Brain pericyte (primary cell): ENCODE measurements at places on chromosomes 6 and 20.

GRCh38 chr6:147983581-147984366 is 358.9 kb upstream of the SASH1 start:
- no peak for DNase-seq

- no peak for DNase-seq
Observed at GRCh38 chr6:23989885-23990533, 136.0 kb upstream of the NRSN1 start.

DNA sequence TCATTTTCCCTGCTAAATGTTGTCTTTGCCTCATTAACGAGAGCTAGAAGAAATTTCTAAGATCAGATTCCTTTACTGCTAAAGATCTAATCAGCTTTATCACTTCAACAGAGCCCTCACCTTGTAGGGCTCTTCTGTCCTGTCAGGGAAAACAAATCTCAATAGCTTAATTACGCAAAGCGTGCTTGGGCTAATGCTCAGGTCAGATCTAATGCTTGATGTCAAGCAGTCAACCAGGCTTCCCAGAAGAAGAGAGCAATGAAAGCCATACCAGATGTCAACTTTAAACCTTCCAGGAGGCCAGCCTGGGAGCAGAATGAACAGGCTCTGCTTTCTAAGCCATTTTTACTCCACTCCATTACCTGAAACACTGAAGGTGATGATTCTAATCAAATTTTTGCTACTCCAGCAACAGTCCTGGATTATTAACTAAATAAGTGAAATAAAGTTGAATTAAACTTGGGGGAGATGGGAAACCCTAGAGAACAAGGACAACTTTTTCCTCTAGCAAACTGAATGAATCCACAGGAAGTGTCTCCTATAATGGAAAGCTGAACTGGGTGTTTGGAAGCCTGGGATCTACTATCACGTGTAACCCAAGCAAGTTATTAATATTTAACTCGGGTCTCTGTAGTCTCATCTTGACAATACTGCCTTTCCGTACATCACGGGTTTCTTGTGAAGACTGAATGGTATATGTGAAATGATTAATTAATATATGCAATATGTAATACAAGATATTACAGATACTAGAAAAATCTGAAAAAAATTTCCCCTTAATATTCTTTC is 273.7 kb downstream of the PTPRK start:
- DNase-seq = no peak

- DNase-seq = no peak
Observed at GRCh38 chr6:79042088-79042798, 35.8 kb downstream of the PHIP start.

DNA sequence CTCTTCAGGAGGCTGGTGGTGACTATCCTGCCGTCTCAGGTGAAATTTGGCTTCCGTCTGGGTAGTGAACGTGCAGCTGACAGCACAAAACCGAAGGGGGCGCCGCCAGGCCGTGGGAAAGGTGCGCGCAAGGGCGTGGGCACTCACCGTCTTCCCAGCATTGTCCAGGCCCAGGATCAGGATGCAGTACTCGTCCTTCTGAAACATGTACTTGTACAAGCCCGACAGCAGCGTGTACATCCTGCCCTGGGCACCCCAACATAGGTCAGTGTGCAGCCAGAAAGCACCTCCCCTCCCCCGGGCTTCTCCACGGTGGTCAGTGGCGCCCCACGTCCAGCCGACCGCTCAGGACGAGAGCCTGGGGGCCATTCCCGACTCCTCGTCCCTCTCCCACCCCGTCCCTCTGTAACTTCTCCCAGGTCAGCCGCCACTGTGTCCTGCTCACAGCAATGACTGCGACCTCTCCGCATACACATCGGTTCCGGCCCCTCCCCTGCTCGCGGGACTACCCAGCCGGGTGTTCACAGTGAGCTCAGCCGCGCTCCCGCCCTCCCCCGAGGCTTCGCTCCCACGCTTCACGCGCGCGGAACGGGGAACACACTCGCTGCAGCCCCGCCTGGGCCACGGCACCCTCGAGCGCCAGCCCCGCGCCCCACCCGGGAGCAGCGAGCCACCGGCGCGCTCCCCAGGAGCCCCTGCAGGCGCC is 771 bp downstream of the ARFRP1 start:
- DNase-seq = no peak

- no peak for DNase-seq
Observed at GRCh38 chr6:110412360-110412759, 3.0 kb downstream of the DDO start.

DNA sequence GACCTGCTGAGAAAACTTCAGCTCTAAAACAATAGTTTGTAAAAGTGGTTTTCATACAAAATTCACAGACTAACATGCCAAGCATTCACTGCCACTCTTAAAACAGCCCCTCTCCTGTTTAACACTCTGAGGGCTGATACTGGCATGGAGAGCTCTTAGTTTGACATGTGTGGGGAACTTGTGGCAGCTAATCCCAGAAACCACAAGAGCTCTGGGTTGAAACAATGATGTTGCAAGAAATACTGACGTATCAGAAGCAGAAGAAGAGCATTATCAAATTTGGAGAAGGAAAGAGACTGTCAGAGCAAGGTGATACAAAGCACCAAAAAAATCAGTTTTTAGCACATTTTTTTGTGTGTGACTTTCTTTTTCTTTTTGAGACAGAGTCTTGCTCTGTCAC is 5.1 kb downstream of the BEND3 start:
- no peak for DNase-seq
